ENCODE measurements at places on chromosomes 1 and 21.

DNA sequence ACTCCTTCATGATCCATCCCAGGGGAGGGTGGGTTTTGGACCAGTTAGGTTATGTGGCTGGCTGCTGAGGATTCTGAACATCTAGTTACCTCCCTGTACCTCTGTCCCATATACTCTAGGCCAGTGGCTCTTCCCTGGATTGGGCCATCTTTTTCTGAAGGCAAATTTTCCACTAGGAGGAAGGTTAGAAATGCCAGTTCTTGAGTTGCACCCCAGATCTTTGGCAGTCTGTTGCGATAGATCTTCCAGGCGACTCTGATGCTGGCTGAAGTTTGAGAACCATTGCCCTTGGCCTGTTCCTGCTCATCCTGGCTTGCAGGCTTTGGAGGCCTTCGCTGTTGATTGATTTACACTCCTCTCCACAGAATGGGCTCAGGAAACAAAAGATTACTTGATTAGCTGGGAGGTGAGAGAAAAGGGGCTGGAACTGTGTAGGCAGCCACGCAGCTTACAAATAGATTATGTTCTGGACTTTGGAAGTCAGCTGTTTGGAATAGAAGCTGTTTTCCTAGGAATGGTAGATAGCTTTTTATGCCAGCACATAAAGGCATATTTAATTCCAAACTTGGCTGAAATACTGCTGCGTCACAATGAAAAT, 110.1 kb downstream of the MRPS6 start:
- DNase-seq: no peak

GRCh38 chr1:228177721-228178710, 12.4 kb downstream of the IBA57 start:
- DNase-seq: no peak

DNA sequence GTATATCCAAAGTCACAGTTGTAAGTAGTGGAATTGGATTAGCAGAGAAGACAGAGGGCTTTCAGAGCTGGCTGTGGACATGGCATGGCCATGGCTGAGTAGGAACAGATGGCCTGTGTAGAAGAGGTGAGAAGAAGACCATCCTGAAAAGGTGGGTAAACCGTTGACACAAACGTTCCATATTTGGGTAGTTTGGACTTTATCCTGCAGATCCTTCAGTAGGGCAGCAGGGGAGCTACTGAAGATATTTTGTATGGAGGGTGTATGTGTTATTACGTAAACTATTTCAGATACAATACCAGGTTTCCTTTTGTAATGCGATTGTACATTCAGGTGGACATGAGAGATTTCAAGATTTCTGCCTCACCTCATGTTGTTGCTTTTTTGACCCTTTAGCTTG, 1.6 kb downstream of the UTP11 start:
- no peak for DNase-seq

DNA sequence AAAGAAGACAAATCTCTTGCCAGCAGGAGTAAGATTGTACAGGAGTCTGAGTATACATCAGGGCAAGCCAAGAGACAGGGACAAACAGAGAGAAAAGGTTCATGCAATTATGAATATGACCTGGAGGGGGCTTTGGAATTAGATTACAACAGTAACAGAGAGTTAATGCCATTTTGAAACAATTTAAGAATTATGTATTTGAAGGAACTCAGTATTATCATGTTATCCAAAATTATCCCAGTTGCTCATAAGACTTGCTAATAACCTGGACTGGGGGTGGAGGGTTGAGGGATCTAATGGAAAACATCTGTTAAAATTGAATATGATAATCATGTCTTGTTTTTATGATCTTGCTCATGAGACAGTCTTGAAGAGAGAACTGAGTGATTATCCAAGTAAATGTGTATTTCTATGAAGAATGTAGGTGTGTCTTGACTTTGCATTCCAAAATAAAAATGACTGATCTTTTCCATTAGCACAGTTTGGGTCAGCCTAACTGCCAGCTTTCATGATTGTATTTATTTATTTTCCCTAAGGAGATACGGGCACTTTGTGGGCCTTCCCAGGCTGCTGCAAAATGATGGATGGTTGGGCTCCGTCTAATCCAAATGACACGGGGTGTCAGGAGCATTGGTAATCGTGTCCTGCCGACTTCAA, 117.7 kb downstream of the ERG start:
- DNase-seq: no peak

GRCh38 chr1:237396426-237396825, 354.4 kb downstream of the RYR2 start:
- no peak for DNase-seq

DNA sequence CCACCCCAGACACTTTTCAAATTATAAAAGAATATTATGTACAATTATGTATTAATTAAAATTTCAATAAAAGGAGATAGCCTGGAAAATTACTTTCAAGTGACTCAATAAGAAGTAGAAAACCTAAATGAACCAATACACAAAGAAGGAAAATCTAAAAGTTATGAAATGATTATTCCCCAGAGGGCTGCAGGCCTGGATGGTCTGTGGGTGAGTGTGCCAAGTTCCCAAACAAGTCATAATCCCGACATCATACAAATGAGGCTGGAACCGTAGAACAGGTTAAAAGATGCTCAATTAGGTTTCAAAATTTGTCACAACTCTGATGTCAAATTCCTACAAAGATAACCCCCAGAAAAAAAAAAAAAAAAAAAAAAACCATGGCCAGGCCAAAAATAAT, 12.7 kb downstream of the SPATC1L start:
- DNase-seq: no peak

GRCh38 chr1:48109390-48110013, 112.3 kb upstream of the TRABD2B start:
- no peak for DNase-seq

GRCh38 chr21:42400525-42400924, 3.2 kb upstream of the UBASH3A start:
- DNase-seq: no peak

DNA sequence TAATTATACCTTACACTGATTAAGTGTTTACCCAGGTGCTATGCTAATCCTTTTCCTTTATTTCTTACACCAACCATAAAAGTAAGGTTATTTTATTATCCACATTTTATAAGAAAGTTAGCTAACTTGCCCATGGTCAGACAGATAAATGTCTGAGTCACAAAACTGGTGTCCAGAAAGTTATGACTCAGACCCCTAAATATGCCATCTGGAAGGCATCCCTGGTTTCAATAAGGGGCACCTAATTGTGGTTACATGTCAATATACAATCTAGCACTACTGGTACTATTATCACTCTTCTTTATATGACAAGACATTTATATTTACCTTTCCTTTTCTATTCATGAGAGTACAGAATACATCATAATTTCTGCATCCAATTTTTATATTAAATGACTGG, 496.5 kb upstream of the ADGRL2 start:
- DNase-seq: no peak

- no peak for DNase-seq
Observed at GRCh38 chr1:47459253-47459788, 21.5 kb downstream of the FOXD2 start.

GRCh38 chr1:203410182-203410900, 59.4 kb upstream of the FMOD start:
- DNase-seq: no peak

- no peak for DNase-seq
Observed at GRCh38 chr1:233102341-233102740, 151.9 kb downstream of the NTPCR start.

- no peak for DNase-seq
Observed at GRCh38 chr1:91334856-91335255, 69.8 kb downstream of the HFM1 start.

- DNase-seq: no peak
Observed at GRCh38 chr1:172054172-172054571, 212.9 kb downstream of the DNM3 start.

- DNase-seq: no peak
Observed at GRCh38 chr1:21149430-21149854, 27.3 kb downstream of the EIF4G3 start.

- DNase-seq: no peak
Observed at GRCh38 chr1:8818325-8818775, 910 bp upstream of the RERE start.

DNA sequence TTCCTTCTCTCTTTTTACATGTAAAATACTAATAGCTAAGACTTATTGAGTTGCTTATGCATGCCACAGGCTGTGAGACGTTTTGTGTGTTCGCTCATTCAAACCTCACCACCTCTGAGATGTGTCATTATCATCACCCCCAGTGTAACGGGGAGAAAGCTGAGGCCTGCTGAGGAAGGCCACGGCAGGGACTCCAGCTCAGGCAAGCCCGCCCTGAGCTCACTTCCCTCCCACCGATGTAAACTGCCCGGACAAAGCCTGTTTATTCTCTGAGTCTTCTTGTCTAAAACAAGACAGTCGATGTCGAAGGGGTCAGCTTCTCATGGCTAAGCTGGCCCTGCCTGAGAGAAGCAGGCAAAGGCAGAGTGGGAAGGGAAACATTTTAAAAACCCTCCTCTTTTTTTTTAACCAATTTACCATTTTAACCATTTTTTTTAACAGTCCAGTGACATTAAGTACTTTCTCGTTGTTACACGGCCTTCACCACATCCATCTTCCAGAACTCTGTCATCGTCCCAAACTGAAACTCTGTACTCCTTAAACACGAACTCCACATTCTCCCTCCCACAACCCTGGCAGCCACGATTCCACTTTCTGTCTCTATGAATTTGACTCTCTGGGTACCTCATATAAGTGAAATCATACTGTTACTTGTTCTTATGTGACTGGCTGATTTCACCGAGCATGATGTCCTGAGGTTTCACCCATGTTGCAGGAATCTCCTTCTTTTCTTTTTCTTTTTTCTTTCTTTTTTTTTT, 204.8 kb upstream of the GALNT2 start:
- no peak for DNase-seq

DNA sequence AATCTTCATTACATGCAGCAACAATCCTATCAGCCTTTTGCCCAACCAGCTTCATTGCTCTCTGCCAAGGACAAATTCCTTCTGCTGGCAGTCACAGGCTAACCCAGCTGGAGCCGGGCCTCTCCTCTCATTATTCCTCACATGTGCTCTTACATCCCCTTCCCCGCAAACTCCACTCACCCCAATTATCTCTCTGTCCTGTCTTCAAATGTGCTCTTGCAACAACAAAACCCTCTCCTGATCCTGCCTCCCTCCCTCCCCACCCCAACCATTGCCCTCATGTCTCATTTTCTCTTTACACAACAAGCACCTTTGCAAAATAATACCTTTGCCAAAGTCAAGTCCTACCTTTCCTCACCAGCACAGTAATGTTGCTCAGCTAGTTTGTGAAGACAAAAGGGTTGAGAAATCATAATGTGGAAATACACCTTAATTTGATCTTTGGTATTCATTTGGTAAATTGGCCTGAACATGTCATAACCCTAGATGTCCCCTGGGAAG, 36.0 kb upstream of the DHCR24 start:
- no peak for DNase-seq

DNA sequence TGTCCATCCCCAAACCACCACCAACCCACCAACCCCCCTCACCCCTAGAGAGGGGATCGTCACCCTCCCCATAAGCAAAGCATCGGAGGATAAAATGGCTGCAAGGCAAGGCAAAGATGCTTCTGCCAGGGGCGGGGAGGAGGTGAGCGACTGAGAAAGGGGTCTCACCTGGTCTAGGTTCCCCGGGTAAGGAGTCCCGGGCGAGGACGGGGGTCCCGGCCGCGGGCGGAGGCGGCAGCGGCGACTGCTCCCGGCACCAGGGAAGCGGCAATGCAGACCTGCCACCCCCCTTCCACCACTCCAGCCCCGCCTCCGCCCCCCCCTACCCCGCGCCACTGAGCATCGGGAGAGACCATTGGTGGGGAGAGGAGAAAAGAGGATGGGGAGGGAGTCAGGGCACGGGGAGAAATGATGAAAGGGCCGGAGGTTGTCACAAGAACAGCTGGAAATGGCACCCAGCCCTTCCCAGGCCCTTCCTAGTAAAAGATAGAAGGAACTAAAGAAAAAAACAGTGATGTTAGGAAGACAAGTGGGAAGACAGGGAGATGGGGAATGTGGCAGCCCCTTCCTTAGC, at the start of gene SV2A:
TSS of gene SV2A (minus strand) at position 274 of the 574 bp plus-strand sequence. CDS start 4,004 bp downstream, outside the sequence.
- peak; percentile 12 for DNase-seq

- no peak for DNase-seq
Observed at GRCh38 chr1:22861764-22862440, 110.8 kb downstream of the LACTBL1 start.

DNA sequence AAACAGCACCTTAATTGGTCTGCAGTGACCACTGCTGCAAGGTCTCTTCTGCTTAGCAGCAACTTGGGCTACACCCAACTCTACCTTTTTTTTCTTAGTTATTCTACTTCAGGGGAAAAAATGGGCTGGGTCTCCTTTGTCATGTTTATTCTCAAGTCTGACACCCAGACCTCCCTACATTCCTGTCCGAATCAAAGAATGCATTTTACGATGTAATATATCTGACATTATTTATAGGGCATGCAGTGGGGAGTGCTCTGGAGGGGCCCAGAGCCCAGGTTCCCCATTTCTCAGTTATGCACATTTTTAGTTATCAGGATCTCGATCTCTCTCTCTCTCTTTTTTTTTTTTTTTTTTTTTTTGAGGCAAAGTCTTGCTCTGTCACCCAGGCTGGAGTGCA, 50.5 kb downstream of the OPTC start:
- DNase-seq: no peak

DNA sequence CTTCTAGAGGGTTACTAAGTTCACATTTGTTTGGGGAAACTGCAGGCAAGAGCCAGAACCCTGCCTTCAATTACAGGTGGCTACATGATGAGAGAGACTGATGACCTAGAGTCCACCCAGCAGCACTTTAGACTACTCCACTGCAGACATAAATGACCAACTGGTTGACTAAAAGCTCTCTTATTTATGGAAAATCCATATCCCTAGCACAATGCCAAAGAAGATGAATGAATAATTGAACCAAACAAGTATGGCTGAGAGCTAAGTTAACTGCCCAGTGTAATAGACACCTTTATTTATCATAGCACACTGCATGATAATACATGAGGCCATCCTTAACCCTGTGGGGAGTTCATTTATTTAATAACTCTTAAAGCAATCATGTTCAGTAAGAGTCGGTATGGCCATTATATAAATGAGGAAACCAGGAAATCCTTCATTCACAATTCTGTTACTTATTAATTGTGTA, 60.4 kb downstream of the IL12RB2 start:
- DNase-seq: no peak

DNA sequence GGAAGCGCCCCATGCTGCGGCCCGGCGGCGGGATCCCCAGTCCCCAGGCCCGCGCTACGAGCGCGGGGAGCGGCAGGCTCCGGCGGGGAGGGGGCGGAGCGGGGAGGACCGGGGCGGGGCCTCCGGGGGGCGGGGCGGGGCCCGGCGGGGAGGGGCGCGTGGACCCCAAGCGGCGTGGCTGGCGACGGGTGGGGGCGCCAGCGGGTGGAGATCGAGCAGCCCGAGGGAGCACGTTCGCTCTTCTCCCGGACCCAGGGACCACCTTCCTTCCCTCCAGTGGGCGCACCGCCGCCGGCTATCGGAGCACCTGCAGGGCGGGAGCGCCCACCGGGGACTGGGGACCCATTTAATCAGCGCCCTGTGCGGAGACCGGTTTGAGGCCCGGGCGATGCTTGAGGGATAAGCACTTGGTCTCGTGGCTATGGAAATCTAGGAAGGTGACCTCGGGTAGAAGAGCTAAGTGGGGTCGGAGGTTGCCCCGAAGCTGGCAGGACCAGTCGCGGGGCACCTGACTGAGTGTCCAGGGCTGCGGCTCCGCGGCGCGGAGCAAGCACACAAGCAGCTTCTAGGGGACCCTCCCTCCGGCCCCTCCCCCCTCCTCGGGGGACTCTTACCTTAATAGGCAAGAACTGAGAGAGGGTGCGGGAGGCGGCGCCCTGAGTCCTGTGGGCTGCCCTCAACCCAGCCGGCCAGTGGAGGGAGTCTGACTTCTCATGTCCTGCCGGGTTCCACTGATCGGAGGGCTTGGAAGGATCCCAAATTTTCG, at the start of gene TSPAN2:
TSS of gene TSPAN2 (minus strand) at position 84 of the 766 bp plus-strand sequence. CDS start at position 13, 71 bp downstream.
- DNase-seq: peak; percentile 52

Measured in stimulated activated CD8-positive, alpha-beta memory T cell treated with anti-CD3 and anti-CD28 coated beads, Interleukin-12 subunit alpha, Interleukin-12 subunit beta, amount 100 ng/mL, for 4 hours (primary cell).